Neural crest cell (in vitro differentiated cells): ENCODE measurements at places on chromosomes 3 and 15. TPM values are rescaled to one million over a fixed set of nuclear protein-coding genes. Genes with fewer than 3 reads are reported as not detected.

Gene TMIE
- total RNA-seq, result 0.30 TPM in 1 of 2 replicates, not detected in the other

Gene SNURF
- total RNA-seq, result 12.1 and 14.0 TPM in 2 replicates

Gene CD47
- total RNA-seq, result 43.4 and 48.3 TPM in 2 replicates

Gene CCR2
- total RNA-seq, result not detected in 2 replicates

Gene PPP2R3A
- 16.4 and 17.1 TPM in 2 replicates for total RNA-seq

Gene TMOD2
- 17.4 and 18.9 TPM in 2 replicates for total RNA-seq

Gene TRIM59
- total RNA-seq, result 39.0 and 47.4 TPM in 2 replicates

Gene DYNC1LI1
- 58.7 and 59.2 TPM in 2 replicates for total RNA-seq

Gene RASGRF1
- 0.16 and 0.55 TPM in 2 replicates for total RNA-seq

Gene PAQR5
- total RNA-seq, result 0.16 and 0.21 TPM in 2 replicates

Gene SAXO2
- total RNA-seq, result 3.9 TPM in 2 replicates

Gene AMT
- total RNA-seq, result 10.2 and 14.0 TPM in 2 replicates

Gene ASB14
- not detected in 2 replicates for total RNA-seq

Gene ZNF774
- 5.9 and 6.2 TPM in 2 replicates for total RNA-seq

Gene ACSBG1
- 4.9 and 5.5 TPM in 2 replicates for total RNA-seq

Gene STT3B
- 113 and 116 TPM in 2 replicates for total RNA-seq

Gene MLH1
- total RNA-seq, result 62.7 and 63.6 TPM in 2 replicates

Gene GOLGA8O
- 0.45 TPM in 1 of 2 replicates, not detected in the other for total RNA-seq
